ENCODE measurements at places on chromosomes 11 and 22.

GRCh38 chr11:10350334-10350733 lies 45.5 kb downstream of the ADM start:
- DNase-seq, result no peak

- no peak for DNase-seq
Observed at GRCh38 chr11:60085909-60086308, 2.6 kb upstream of the MS4A2 start.

- no peak for DNase-seq
Observed at GRCh38 chr11:58905011-58905720, 34.1 kb upstream of the GLYATL1 start.

- no peak for DNase-seq
Observed at GRCh38 chr11:95404370-95404769, 173.4 kb upstream of the SESN3 start.

- DNase-seq, result no peak
Observed at GRCh38 chr11:32947978-32948377, 55.4 kb downstream of the QSER1 start.

- DNase-seq, result no peak
Observed at GRCh38 chr22:23688121-23688520, 2.7 kb upstream of the RGL4 start.

DNA sequence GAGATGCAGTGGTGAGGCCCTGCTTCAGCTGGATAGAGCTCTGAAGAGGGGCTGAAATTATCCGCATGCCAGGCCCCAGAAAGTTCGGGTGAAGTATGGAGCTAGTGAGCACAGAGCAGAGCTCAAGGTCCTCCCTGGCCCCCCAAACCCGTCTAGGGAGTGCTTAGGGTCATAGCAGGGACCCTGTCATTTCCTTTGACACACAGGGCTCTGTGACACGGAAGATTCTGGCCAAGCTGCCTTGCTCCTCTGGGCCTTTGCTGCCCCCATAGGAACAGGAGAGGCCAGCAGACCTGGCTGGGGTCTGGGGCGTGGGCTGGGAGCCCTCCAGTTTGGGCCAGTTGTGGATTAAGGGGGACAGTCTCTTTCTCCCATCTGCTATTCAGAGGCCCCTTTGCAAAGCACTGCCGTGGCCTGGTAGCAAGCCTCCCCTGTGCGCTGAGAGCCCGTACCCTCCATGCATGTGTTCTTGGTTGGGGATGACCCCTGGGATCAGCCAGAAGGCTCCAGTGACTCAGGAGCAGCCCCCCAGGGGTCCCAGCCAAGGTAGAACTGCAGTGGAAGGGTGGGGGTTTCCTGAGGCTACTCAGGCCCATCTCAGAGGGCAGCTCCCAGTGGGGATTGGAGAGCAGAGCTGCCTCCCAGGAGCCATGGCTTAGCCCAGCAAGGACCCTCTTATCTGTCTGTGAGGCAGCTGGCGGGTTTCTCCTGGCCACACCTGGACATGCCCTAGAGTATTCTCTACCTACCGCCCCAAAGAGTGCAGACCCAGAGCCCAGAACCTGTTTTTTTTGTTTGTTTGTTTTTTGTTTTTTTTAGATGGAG lies 42.3 kb downstream of the RNF141 start:
- no peak for DNase-seq

DNA sequence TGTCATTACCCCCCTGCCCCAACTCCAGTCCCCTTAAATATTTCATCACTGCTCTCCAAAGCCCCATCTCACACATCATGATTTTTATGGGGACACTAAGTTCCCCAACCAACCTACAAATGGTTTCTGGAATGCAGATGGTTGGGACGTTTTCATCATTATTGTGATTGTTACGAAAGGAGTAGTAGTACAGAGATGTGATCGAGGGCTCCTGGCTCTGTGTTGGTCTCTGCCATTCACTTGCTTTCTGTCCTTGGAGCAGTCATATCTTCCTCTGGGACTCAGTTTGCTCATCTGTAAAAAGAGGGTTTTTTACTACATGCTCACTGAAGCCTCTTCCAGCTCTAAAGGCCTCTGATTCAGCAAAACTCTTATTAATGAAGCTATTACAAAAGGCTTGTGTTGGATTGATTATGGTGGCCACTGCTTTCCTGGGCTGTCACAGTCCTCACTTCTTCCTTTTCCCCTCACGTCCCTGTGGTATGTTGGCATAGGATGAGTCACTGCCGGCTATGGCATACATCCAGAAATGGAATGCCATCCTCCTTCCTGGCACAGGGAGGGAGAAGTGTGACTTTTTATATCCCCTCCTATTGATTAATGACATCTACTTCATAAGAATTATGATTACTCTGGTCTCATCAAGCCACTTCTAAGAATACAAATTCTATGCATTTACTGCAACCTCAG lies 593.7 kb downstream of the METTL15 start:
- DNase-seq, result peak; percentile 71

GRCh38 chr11:93133488-93134109 lies 64.2 kb downstream of the SLC36A4 start:
- DNase-seq, result no peak

- peak; percentile 75 for DNase-seq
Observed at GRCh38 chr11:126246636-126247035, 22.1 kb downstream of the SRPRA start.

- DNase-seq, result no peak
Observed at GRCh38 chr11:89437317-89437716, 53.9 kb downstream of the NOX4 start.

DNA sequence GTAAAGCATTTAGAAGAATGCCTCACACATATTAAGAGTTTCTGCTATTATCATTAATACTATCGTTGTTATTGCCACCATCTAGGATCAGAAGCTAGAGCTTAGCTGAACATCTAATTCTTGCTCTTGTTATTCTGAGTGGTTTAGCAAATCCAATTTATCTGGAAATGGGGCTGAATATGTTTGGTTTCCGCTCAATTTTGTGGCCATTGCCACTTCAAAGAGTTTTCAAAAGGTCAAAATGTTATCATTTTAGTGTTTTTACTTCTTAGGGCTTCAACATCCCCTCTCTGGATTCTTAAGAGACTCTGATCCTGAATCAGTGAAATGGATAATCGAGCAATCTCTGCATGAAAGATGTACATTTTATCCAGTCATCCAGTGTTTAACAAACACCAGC lies 10.2 kb upstream of the PIK3IP1 start:
- no peak for DNase-seq

DNA sequence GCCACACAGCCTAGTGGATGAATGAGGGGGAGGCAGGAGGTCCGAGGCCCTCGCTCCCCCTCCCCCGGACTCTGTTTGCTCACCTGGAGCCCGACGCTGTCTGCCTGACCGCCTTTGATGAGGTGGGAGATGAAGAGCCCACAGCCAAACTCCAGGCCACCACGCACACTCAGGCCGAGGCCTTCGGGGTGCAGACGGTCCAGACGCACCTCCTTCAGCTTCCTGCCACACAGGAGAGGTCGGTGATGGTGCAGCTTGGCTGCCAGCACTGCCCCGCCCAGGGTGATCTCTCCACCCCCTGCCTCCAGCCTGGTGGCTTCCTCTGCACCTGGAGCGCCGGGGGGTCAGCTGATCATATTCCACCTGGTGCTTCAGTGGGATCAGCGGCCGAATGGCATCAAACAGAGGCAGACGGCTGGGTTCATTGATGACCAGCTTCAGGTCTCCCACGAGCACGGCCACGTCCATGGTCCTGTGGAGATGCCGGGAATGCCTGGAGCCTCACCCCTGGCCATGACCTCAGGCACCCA lies 13.1 kb downstream of the USH1C start:
- DNase-seq, result no peak

GRCh38 chr11:45169310-45170072 lies 23.1 kb downstream of the PRDM11 start:
- DNase-seq, result no peak

DNA sequence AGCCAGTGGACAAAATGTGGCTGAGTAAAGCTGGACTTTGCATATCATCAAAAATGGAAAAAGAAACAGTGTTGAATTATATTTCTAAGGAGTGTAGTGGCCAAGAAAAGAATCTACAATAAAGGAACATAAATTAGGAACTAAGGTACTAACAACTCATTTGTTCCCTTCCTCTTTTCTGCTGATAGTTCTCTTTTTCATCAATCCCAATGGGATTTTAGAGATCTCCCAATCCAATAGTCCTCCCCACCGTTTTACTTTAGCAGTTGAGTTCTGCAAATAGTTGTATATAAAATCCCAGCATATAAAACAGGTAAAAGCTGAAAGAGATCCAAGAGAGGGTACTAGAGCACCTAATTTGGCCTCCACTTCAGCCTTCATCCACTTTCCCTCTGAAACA lies 2.0 kb downstream of the PRCP start:
- no peak for DNase-seq

DNA sequence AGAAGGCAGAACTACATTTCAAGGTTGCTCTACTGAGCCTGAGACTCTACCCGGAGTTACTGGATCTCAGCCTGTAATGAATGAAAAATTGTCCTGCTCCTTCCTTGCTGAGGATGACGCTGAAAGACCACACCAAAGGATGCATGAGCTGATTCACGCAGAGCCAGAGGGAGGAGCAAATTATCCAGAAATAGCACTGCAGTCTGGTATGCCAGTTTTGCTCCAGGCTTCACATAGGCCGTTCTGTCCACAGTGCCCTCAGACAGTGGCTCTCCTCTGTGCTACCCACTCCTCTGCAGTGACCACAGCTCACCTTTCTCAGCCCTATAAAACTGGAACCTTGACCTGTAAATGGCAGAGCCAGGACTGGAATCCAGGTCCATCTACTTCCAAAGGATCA lies 79.3 kb upstream of the GALNT18 start:
- DNase-seq, result peak; percentile 87

- no peak for DNase-seq
Observed at GRCh38 chr11:4922304-4922703, 1.8 kb downstream of the OR51G1 start.

GRCh38 chr11:107683807-107684206 lies 28.0 kb downstream of the SLN start:
- no peak for DNase-seq

DNA sequence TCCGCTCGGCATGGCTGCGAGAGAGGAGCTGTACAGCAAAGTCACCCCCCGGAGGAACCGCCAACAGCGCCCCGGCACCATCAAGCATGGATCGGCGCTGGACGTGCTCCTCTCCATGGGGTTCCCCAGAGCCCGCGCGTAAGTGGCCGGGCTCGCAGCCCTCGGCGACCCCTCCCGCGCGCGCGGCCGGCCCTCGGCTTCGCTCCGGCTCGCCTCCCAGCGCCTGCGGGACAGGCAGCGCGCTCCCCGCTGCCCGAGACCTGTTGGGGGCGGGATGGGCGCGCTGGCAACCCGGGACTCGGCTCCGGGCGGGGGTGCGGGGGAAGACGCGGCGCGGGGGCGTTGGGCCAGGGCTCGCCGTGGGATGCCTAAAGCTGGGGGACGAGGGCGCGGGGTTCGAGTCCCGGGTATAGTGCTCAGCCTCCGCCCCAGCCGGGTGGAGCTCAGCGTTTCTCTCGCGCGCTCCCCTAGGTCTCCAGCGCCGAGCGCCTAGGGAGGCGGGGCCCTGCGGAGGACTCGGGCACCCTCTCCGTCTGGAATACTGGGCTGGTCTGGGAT lies 630 bp downstream of the UBASH3B start:
- no peak for DNase-seq

GRCh38 chr22:44837481-44837880 lies 85.1 kb downstream of the ARHGAP8 start:
- DNase-seq, result no peak

DNA sequence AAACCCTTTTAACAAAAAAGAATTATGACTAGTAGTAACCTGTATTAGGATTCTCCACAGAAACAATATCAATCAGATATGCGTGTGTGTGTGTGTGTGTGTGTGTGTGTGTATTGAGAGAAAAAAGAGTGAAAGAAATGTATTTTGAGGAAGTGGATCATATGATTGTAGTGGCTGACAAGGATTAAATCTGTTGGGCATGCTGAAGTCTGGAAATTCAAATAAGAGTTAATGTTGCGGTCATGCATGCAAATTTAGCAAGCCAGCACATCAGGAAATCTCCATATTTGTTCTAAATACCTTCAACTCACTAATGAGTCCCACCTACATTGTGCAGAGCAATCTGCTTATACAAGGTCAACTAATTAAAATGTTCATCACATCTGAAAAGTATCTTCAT lies 46.8 kb upstream of the IGLL5 start:
- DNase-seq, result no peak

GRCh38 chr22:24108073-24108472 lies 73.2 kb upstream of the SUSD2 start:
- no peak for DNase-seq

DNA sequence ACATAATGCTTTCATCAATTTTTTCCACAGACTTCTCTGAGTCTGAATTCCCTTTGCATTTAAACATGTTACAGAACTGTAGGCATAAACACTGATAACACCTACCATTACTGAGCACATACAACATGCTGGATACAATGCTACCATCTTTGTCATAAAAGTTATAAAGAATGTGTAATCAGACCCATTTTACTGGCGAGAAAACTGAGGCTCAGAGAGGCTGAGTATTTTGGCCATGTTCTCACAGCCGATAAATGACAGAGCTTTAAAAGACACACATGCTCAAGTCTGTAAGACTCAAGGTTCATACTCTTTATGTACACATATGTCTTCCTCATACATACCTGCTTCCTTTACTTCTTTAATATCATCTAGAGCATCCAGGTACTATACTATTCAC lies 2.6 kb downstream of the RRAS2 start:
- DNase-seq, result no peak

DNA sequence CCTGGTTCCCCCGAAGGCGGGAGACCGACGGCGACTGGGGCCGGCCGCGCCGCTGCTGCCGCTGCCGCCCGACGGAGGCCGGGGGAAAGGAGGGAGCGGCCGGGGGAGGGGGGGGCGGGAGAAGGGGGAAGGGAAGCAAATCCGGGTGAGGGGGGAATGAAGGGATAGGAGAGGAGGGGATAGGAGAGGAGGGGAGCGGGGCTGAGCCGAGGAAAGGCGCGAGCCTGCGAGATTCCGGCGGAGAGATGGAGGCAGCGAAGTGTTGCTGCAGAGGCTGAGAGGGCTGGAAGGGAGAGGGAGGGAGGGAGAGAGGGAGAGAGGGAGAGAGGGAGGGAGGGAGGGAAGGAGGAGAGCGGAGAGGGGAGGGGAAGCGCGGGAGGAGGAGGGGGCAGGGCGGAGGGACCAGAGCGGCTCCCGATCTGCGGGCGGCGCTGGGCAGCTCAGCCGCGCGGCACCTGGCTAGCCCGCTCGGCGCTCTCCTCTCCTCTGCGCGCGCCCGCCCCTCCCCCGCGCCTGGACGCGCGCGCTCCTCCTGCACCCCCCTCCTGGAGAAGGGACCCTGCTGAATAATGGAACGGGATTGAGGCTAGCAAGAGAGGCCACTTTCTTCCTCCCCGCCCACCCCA lies 52.3 kb downstream of the SLC22A12 start:
- no peak for DNase-seq

DNA sequence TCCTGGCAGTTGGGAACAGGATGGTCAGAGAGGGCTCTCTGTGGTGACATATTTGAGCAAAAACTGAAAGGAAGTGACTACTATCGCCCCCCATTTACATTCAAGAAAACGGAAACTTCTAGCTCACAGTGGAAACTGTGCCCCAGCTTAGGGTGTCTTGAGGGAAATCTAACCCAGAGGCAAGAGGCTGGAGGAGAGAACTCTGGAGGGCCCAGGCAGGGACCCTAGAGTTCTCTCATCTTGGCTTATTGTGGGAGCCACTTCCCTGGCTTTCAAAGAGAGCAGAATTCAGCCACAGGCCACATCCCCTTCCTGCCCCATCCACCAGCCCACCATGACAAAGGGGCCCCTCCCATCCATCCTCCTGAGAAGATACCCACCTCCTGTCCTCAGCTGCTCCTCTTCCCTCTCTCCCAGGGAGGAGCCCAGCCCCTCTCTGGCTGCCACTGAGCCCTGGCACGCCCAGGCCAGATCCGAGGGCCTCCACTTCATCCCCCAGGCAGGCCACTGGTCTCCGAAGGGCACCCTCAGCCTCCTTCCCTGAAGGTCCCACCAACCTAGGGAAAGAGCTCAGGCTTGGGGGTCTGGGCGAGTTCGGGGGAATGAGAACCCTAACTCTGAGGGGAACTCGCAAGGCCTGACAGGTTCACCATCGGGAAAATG lies 1.6 kb upstream of the TMPRSS13 start:
- no peak for DNase-seq
